ENCODE measurements at places on chromosomes 1 and 21. TPM values are rescaled to one million over a fixed set of nuclear protein-coding genes. Genes with fewer than 3 reads are reported as not detected.

DNA sequence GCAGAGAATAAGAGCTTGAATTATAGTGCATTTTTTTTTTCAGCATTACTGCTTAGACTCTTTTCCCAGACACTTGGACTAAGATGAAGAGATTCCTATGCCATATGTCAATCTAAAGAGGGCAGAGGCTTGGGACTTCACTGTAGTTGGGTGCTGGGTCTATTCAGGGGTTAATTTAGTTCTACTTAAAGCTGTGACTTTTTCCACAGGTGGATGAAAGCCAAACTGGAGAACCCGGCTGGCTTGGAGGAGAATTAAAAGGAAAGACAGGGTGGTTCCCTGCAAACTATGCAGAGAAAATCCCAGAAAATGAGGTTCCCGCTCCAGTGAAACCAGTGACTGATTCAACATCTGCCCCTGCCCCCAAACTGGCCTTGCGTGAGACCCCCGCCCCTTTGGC, 104.8 kb downstream of the ATP5PO start:
- DNase-seq, result no peak

GRCh38 chr1:164660775-164661174, 101.8 kb downstream of the PBX1 start:
- DNase-seq, result peak; percentile 0

- no peak for DNase-seq
Observed at GRCh38 chr1:234724516-234725176, 114.7 kb upstream of the IRF2BP2 start.

DNA sequence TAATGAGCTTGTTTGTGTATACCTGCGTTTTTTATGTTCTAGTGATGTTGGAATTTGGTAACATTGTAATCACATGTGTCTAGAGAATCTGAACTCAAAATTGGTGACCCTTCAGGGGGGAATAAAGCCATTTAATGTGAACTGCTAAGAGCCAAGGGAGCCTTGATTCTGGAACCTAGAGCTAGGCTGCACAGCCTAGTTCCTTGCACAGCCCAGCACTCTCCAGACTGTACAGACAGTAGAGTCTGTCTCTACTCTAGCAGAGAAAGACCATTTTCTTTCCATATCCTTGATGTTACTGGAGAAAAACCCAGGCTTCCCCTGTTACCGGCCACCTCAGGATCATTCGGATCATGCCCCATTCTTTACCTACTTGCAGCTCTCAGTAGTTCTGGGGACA, 8.6 kb downstream of the ARV1 start:
- no peak for DNase-seq

DNA sequence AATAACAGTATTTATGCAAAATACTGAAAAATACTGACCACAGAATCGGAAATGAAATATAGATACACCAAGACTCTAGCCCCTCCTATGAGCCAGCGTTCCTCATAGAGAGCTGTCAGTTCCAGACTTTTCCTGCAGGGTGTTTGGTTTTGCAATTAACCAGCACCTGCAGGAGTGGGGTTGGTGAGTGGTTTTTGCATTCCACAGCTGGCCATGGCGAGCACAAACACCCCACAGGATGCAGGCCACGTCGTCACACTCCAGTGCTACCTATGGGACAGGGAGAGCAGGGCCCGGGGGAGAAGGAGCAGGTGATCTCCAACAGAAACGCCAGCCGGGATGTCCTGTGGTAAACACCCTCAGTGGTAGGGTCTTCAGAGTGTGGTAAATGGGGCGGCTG, 94.1 kb downstream of the ERG start:
- no peak for DNase-seq

GRCh38 chr1:111696330-111696729, 42.9 kb downstream of the INKA2 start:
- DNase-seq, result no peak

- DNase-seq, result no peak
Observed at GRCh38 chr1:50450861-50451653, 27.8 kb upstream of the DMRTA2 start.

GRCh38 chr1:49187056-49187455, 410.4 kb upstream of the BEND5 start:
- no peak for DNase-seq

DNA sequence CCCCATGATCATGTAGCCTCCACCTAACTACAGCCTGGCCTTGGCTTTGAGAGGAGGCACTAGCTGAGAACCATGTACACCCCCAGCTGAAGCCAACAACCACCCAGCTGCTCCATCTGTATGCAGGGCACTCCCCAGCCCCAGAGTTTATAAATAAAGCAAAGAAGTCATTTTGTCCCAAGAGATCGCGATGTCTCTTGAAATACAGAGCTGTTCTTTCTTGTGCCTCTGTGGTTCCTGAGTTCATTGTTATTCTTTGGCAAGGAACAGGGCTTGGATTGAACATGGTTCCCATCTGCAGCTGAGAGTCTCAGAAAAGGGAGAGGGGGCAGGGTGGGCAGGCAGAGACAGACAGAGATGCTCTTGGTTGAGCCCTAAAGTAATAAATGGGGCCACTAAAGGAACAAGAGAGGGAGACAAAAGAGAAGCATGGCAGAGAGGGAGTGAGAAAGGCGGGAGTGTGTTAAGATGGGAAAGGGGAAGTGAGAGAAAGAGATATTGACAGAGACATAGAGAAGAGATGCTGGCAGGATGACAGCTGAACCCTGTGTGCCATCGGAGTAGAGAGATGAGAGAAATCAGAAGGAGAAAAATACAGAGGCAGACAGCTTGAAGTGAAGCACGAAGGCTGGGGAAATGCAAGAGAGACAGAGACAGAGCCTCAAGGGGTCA, 63.3 kb downstream of the TNR start:
- no peak for DNase-seq

DNA sequence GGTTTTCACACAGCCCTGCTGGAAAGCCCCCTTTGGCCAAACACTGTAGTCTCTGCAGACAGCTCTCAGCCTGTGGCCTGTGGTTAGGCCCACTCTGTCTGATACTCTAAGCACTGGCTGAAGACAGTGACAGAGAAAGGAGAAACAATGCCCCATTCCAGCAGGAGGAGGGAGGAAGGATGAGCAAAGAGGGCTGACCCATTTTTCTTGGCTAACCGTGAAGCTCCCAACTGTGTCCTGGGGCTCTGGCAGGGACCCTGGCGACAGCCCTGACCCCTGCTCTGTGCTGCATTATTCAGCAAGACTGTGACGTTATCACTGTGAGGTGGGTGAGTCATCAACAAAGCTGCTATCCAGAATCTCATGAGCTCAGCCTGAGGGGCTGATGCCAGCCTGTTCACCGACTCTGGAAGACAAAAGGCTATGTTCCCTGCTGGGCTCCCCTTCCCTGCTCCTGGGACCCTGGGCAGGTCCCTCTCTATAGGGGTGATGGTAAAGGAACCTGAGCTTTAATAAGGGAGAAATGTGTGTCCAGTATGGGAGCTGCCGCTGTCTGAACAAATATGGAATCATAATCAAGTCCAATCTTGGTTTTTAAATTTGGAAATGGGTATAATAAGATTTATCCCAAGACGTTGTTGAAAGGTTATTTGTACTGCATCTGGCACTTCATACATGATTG, 107.0 kb downstream of the RHOU start:
- no peak for DNase-seq

DNA sequence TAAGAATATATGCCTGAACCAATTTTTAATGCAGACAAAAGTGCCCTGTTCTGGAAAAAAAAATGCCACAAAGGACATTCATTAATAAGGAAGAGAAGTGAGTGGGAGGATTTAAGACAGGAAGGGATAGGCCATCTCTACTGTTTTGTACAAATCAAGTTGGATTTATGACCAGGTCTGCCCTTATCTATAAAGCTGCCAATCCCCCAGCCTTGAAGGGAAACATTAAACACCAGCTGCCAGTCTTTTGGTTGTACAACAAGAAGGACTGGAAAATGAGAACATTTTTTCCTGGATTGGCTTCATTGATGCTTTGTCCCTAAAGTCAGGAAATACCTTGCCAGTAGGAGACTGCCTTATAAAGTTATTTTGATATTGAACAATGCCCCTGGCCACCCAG, 444.0 kb downstream of the NPHP4 start:
- no peak for DNase-seq

- peak; percentile 48 for DNase-seq
Observed at GRCh38 chr1:19476450-19477190, 8.7 kb downstream of the CAPZB start.

- DNase-seq, result no peak
Observed at GRCh38 chr1:83889707-83890106, 109.2 kb downstream of the TTLL7 start.

- DNase-seq, result no peak
Observed at GRCh38 chr1:71916894-71917293, 365.4 kb downstream of the NEGR1 start.

DNA sequence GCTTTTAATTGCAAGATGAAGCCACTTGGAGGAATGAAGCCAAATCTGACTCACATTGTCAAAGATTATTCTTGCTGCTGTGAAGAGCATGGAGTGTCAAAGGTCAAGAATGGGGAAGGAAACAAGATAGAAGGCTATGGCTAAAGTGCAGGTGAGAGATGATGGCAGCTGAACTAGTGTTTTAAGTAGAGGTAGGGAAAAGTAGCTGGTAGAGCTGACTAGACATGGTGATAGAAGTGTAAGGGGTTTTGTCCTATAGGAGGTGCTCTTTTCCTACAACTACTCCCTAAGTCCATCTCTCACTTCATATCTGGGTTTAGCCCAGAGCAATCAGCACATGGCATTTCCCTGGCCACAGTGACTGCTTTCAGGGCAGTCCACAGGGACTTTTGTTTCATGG, 11.8 kb downstream of the UBE2T start:
- DNase-seq, result no peak

GRCh38 chr1:50453266-50453665, 30.0 kb upstream of the DMRTA2 start:
- no peak for DNase-seq

- DNase-seq, result no peak
Observed at GRCh38 chr21:17461582-17461981, 51.3 kb upstream of the CXADR start.

GRCh38 chr1:210321552-210321951, 7.2 kb upstream of the HHAT start:
- no peak for DNase-seq

DNA sequence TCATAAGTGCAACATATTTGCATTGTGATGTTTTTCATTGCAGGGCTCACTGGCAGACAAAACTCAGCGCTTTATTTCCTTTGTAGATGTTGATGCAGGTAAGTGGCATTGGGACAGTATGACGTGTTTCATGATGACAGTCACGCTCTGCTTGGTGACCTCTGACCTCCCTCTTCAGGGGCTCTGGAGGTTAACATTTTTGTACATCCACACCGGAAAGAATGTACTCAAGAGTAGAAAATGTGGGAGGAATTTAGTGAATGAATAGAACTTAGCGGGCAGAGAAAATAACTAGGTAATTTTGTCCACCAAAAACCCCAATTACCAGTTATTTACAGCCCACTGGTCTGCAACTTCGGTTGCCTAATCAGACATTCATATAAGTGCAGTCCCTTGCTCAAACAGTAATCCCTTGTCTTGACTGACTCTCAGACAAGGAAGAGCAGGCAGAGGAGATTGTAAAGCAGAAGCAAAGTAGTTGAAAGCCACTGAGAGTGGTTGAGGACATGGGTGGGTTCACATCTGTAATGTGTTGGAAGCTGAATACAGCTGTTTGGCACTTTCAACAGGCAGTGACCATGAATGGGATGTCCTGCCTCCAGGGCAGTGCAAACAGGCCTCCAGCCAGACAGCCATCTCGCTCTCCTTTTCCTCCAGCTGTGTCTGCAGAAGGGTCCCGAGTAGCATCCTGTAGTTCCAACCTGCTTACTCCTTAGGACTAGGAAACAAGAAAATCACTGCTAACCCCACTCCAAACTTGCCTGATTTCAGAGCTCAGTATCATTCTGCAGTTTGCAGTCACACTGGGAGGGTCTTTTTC, 188.9 kb downstream of the NRIP1 start:
- DNase-seq, result no peak

GRCh38 chr1:76219366-76219818, 144.8 kb downstream of the ST6GALNAC3 start:
- DNase-seq, result no peak

- DNase-seq, result no peak
Observed at GRCh38 chr1:201783572-201783971, 45.4 kb upstream of the IPO9 start.

DNA sequence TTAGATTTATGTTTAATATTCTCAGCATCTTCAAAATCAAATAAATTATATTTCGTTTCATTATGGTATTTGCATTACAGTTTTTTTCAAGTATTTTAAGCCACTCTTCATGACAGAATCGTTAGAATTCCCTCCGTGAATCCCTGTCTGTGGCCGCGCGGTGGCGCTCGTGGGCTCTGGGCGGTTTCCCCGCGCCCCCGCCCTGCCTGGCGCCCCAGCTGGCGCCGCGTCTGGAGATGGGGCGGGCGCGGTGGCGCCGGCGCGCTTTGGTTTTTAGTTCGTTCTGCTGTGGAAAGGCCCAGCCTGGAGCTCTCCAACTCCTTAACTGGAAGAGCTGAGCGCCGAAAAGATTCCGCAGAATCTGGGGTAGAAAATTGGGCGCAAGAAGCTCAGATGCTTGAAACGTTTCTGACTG, 25.7 kb downstream of the PRMT2 start:
- DNase-seq, result peak; percentile 49

DNA sequence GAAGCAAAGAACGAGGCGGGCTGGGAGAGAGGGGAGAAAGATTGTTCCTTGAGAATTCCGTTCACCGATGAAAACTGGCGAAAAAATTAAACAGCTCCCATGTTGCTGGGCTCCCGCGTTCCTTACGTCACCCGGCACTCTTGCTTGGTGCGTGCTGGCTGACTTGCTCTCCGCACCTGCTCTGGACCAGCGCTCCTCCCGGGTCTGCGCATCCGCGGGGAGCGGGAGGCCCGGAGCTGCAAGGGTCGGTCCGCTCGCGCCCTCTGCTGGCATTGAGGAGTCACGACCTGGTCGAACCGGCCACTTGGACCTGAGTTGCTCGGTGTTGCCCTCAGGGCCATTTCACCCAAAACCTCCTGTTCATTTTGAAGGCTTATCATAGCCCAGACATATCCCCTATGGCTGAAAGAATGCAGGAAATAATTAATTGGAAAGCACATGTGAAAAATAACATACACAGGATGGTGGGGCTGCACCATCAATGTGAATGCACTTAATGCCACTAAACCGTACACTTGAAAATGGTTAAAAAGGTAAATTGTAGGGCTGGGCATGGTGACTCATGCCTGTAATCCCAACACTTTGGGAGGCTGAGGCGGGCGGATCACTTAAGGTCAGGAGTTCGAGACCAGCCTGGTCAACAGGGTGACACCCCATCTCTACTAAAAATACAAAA, 98.9 kb upstream of the BACE2 start:
- peak; percentile 24 for DNase-seq

CFHR5 gene
- total RNA-seq, result not detected

FAM229A gene
- 34.6 TPM for total RNA-seq

ERICH3 gene
- total RNA-seq, result not detected

CNKSR1 gene
- 4.5 TPM for total RNA-seq

PPIAL4G gene
- total RNA-seq, result 4.2 TPM

F5 gene
- 6.1 TPM for total RNA-seq

NIT1 gene
- 50.5 TPM for total RNA-seq
